ENCODE measurements at places on chromosomes 1 and 21.

GRCh38 chr1:88111816-88112215 lies 572.3 kb upstream of the PKN2 start:
- DNase-seq = no peak

- peak; percentile 40 for DNase-seq
These were observed 25.0 kb upstream of the RD3 start for GRCh38 chr1:211517006-211517405.

- no peak for DNase-seq
These were observed 199.0 kb upstream of the C1orf105 start for GRCh38 chr1:172221436-172221835.

GRCh38 chr1:209937996-209938959 lies at the start of gene SYT14:
SYT14 (plus strand) TSS chr1:209938217; CDS start chr1:209938265, 48 bp downstream.
- DNase-seq = peak; percentile 83

DNA sequence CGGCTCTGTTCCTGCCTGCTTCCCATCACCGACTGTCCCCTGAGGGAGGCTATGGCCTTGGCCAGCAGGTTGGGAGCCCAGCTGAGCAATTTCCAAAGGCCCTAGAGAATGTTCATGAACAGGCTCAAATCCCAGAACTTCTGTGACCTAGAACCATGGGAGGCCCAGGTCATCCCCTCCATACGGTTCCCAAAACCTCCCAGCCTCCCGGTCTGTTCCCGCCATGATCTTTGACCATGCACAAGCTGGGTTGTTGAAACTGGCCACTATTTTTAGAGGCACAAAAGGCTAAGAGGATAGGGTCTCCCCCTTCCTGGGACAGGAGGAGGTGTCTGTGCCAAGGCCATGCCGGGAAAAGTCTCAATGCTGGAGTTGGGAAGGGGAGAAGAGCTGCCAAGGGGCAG lies 27.5 kb downstream of the EPHA2 start:
- DNase-seq = no peak

DNA sequence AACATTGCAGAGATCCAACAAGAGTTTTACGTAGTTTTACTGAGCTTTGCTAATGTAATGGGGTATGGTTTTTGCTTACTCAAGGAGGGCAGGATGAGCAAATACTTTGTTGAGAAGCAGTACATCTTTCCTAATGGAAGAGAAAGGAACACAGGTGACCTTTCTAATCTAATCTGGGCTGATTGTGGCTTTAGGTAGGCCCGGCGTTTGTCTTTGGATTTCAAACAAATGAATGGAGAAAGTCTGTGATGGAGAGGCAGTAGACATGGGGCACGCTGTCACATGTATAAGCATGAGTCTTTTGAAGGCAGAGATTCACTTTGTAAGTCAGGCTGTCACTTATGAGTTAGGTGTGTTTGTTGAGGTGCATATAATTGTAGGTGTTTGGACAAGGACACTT lies 1.7 kb downstream of the PLEKHM2 start:
- no peak for DNase-seq

DNA sequence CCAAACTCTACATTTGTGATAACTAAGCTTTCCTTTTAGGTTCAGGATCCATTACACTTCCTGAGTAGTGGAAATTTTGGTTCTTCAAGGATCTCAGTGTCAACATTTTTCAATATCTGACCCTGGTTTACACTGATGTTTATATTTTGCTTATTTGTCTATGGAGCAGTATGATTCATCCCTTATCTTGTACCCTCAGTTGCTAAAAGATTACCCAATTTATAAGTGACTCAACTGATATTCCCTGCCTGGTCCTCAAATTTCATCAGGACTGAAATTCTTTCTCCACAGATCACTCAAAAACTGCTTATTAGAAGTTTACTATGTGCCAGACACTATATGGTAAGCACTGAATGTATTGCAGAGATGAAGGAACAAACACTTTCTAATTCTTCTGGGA lies 139.1 kb upstream of the CHRM3 start:
- DNase-seq = no peak

DNA sequence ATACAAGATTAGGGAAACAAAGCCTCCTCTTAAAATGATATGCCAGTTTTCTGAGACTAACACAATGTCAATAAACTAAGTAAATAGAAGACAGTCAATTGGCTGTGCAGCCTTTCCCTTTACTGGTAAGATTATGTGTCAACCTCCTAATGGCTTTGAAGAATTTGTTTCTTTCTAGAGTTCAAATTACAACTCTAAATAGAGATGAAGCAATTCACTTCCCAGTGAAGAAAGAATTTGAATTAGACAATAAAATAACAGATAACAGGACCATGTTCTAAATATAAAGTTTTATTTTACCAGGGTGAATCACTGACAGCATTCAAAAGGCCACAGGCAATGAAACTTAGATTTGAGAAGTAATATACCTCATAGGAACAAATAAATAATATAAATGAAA lies 680.3 kb downstream of the PLA2G4A start:
- DNase-seq = peak; percentile 37

GRCh38 chr1:159866066-159866465 lies 3.6 kb upstream of the VSIG8 start:
- no peak for DNase-seq

GRCh38 chr21:29647353-29647781 lies 292.4 kb downstream of the GRIK1 start:
- DNase-seq = no peak

DNA sequence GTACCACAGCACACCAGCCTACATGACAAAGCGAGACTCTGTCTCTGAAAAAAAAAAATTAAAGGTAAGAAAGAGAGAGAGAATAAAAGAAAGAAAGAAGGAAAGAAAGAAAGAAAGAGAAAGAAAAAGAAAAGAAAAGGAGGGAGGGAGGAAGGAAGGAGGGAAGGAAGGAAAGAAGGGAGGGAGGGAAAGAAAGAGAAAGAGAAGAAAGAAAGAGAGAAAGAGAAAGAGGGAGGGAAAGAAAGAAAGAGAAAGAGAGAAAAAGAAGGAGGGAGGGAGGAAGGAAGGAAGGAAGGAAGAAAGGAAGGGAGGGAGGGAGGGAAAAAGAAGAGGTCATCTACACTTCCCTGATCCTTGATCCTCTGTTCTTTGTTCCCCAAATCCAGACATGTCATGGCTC lies 104.8 kb upstream of the GJB5 start:
- DNase-seq = no peak

GRCh38 chr1:218205721-218206120 lies 79.4 kb upstream of the RRP15 start:
- no peak for DNase-seq
